Inflammatory macrophage treated with lipopolysaccharide for 4 hours (primary cell): ENCODE measurements at places on chromosomes 5 and 9.

- DNase-seq: no peak
Measured at GRCh38 chr5:172642486-172642885, 1.4 kb downstream of the NEURL1B start.

DNA sequence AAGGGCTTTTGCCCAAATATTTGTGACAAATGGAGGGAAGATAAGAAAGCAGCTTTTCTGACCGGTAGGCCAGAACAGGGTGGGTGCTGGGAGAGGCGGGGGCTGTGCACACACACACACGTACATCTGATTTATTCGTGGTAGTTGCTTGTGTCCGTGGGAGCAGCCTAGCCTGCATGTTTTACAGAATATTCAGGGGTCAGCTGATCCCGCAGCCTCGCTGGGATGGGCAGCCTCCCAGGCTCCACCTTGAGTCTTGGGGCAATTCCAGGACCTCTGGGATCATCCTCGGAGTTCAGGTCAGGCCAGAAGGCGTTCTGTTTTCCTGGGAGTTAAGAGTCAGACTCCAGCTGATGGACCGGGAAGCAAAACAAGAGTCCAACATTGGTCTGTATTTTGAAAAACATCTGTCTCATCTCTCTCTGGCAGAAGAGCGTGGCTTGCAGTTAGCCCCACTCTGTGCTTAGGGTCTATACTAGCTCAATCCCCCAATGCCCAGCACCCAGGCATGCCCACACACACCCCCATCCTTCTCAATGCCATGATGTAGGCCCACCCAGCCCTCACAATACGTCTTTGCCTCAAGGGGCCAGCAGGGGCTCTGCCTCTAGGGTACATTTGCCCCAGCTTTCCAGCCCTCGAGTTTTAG, 210.6 kb downstream of the GOLPH3 start:
- DNase-seq: no peak

- no peak for DNase-seq
Measured at GRCh38 chr5:142978252-142978651, 208.1 kb downstream of the ARHGAP26 start.

- DNase-seq: peak; percentile 50
Measured at GRCh38 chr5:132265336-132266030, 8.0 kb downstream of the PDLIM4 start.

DNA sequence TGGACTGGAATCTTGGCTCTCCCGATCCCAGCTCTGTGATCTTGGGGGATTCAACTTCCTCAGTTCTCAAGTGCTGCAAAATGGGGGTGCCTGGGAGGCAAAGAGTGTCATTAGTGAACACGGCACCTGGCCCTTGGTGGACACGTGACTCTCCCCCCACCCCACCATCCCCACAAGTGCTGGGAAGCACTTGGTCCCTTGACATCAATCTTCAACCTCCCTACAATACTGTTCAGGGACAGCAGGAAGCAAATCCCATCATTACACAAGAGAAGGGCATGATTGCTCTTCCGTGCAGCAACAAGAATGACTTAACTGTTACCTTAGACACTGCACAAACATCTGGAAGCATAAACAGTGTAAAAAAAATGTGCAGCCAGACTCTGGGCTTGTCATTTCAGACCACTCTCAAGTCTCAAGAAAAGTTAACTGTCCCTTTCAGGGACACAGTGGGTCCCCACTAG, 61.4 kb downstream of the PSMB7 start:
- DNase-seq: no peak

DNA sequence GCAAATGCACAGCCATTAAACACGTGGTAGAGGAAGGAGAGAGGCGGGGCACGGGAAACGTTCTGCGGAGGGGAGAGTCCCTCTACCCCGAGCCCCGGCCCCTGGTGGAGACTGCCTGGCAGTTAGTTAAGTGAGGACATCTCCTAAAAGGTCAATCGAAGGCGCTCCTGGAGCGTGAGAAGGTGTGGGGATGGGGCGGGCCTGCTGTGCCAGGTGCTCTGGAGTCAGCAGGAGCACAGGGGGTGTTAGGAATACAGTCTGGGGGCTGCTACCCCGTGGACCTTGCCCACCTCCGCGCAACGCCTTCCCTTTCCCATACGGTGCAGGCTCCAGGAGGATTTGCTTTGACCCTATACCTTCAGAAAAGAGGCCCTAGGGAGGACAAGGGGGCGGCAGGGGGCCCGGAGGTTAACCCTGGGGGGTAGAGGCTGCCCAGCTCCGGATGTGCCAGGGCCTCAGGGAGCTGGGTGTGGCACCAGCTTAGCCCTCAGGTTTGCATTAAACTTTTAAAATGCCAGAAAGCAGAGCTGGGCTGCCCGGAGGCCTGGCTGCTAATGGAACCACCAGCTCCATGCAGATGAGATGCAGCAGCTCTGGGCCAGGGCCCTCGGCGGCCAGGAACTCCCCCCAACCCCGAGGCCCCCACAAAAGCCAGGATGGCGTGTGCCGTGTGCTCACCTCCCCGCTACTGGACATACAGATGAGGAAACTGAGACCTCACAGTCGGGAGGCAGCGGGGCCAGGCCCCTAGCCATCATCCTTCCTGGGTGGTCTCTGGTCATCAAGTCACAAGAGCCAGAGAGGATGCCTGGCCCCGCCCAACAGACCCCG, 39.2 kb downstream of the NACC2 start:
- no peak for DNase-seq
